Activated CD4-positive, alpha-beta T cell treated with anti-CD3 and anti-CD28 coated beads, Interleukin-2, amount 10 ng/mL, durations not matched to agents 7 days and 5 days (primary cell): ENCODE measurements at places on chromosomes 7 and 10. TPM values are rescaled to one million over a fixed set of nuclear protein-coding genes. Genes with fewer than 3 reads are reported as not detected.
A peak's percentile ranks its signal among the peaks of the same experiment; 100 is the strongest.

DNA sequence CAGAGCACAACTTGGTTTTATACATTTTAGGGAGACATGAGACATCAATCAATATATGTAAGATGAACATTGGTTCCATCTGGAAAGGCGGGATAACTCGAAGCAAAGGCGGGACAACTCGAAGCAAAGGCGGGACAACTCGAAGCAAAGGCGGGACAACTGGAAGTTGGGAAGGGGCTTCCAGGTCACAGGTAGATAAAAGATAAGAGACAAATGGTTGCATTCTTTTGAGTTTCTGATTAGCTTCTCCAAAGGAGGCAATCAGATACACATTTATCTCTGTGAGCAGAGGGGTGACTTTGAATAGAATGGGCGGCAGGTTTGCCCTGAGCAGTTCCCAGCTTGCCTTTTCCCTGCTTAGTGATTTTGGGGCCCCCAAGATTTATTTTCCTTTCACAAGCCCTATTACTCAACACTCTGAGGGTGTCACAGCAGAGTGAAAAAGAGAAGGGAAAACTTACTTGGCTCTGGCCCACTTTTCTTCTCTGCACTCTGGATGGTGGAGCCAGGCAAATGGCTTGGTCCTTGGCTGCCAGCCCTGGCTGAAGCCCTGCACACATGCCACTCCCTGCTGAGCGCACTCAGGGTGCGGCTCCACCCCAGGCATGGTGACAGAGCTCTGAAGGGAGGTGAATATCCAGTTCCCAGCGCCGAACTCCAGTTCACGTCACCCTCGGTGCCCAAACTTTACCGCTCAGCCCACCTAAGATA is 46.7 kb downstream of the PARD3 start:
- DNase-seq, result no peak

DNA sequence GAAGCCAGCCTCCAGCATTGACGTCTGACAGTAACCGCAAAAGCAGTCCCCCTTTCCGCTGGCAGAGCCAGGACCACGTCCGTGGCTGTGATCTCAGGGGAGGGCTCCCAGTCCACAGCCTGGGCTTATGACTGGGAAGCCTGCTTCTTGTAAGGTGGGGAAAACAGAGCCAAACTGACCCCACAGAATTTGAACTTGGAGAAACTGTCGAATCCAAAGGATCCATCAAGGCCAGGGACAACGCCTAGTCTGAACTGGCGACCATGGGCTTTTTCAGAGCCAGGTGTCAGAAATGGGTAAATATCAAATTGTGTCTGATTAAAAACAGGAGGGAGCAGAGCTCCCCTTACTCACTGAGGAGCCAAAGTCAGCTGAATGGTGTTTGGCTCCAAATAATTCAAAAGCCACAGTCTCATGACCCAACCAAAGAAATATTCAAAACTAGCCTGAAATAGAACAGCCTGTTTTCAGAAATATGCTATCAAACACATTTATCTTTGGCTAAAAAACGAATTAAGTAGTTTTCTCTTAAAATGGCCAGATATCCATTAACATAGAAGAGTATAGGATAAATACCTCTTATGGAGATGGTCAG is 751.4 kb upstream of the GALNT17 start:
- no peak for DNase-seq

DNA sequence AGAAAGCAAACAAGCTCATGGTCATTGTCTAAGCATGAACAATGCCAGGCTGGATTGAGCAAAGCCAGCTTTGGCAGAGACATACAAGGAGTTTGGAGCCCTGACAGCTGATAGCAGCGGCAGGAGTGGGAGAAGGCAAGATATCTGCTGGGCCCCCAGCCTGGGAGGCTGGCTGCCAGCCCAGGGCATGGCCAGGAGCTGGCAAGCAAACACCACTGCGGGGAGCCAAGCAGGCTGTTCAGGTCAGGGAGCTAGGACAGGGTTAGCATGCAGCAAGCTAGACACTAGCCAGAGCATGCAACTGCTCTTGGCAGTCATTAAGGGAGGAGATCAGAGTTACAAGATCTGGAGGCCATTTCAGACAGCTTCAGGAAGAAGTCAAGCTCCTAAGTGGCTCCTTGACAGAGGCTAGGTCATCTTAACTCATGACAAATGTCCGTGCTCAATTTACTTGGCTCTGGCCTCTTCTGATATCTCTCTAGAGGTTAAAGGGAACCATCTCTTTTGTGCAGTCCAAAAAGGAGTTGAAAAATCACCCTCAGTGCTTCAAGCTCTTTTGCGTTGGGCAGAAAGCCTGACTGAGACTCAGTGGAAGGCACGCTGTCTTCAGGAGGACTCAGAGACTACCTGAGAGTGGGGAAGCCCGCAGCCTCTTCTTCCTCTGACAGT is 436.8 kb upstream of the C7orf33 start:
- no peak for DNase-seq

- no peak for DNase-seq
These were observed 727.3 kb downstream of the AUTS2 start for GRCh38 chr7:70325509-70326101.

- no peak for DNase-seq
These were observed 132.9 kb downstream of the BICC1 start for GRCh38 chr10:58645416-58646146.

DNA sequence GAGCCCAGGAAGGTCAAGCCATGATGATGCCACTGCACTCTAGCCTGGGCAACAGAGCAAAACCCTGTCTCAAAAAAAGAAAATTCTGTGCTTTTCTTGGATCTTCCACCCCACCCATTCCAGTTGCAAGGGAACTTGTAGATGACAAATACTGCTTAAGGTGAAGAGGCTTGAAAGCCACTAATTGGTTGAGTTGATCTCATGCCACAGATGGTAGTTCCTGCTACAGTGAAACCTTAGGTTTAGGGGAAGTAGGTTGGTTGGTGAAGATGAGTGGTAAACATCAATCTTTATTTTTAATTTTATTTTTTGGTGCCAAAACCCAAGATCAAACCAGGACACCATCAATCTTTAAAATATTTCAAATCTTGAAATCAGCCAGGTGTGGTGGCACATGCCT is 2.9 kb upstream of the GDI2 start:
- DNase-seq, result no peak

GRCh38 chr10:17617031-17617911 is at the start of gene HACD1:
Gene HACD1, minus strand, starts transcription at chr10:17617374. Its CDS starts 35 bp downstream, at chr10:17617339.
- peak; percentile 51 for DNase-seq

GRCh38 chr7:70568674-70569334 is 563.1 kb upstream of the GALNT17 start:
- DNase-seq, result no peak

DNA sequence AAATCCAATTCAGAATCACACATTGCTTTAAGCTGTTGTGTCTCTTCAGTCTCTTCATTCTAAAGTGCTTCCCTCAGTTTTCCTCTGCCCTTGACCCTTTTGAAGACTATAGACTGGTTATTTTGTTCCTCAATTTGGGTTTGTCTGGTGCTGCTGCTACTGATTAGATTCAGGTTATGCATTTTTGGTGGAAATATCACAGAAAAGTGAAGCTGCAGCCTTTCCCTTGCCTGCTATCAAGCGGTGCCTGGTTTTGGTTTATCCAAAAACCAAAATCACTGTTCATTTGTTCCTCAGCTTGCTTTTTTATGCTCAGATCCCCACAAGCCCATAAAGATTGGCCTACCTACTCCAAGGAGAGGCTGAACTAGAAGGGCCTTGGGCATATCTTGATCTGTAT is 55.2 kb downstream of the ELMO1 start:
- DNase-seq, result no peak

GRCh38 chr10:80896959-80897358 is 359.3 kb downstream of the SH2D4B start:
- DNase-seq, result no peak

DNA sequence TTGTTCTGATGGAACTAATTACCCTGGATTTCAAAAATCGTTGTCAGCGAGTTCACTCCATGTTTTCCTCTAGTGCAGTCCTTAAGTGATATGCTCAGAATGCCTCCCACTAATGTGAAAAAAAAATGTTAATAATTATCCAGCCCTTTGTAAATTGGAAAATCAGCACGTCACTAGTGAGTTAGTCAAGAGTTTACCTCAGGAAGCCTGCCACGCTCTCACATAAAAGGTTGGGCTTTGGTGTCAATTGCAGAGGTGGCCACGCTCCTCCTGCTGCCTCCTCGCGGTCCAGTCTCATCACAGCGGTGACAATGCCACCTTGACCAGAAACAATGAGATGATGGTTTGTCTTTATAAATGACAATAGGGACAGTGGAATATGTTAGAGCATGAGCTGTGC is 22.5 kb downstream of the UPP1 start:
- DNase-seq, result no peak

- no peak for DNase-seq
These were observed 84.6 kb downstream of the XPNPEP1 start for GRCh38 chr10:109838592-109839244.

GRCh38 chr10:5584895-5585516 is 60.2 kb downstream of the CALML3 start:
- no peak for DNase-seq

- DNase-seq, result no peak
These were observed 14.6 kb downstream of the ZCWPW1 start for GRCh38 chr7:100413889-100414288.

DNA sequence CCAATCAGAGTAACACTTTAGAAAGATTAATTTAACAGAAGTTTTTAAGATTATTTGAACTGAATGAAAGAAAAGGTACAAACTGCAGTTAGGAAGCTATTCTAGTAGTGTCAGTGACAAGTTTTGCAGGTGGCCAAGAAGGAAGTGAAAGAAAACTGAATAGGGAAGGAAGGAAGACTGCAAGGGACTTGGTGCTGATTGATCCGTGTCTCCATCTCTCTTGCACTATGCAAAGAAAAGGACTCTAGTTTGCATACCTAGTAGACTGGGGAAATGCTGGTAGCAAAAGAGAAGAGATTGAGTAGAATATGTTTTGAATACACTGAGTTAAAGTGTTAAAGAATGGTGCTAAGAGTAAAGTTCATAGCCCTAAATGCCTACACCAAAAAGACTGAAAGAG is 33.0 kb downstream of the OR6V1 start:
- DNase-seq, result no peak

DNA sequence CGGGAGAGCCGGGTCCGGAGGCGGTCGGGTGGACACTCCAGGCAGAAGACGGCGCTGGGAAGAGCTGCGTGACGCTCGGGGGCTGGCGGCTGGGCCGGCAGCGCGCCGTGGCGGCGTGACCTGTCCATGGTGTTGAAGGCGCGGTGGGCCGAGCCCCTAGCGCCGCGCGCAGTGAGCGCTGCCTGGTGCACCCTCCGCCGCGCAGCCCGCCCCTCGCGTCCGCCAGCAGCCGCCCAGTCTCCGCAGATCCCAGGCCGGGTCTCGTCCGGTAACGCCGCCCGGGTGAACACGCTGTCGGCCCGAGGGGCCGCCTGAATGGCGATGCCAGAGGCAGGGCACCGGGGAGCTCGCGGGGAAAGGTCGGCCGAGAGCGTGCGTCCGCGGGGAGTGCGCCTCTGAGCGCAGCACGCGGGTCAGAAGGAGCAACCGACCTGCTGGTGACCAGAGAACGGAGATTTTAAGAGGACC is 657 bp upstream of the TMEM178B start:
- DNase-seq, result no peak

- DNase-seq, result no peak
These were observed 45.6 kb downstream of the TPST1 start for GRCh38 chr7:66250711-66251110.

DNA sequence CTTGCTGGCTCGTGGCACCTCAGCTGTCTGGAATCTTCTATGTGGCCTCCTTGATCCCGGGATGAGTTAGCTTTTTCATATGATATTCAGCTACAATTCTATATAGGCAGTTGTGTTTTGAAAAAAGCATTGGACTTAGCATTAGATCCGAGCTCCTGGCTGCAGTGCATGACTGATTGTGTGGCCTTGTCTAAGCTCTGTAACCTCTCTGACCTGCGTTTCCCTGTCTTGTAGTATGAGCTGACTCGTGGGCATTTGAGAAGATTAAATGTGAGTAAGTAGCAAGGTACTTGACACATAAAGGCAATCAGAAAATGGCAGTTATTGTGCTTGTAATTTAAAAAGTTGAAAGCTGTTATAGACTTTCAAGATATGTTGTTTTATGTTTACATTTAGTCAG is 85.9 kb downstream of the CCNY start:
- no peak for DNase-seq

- no peak for DNase-seq
These were observed 59.2 kb downstream of the ANLN start for GRCh38 chr7:36448781-36449379.

DNA sequence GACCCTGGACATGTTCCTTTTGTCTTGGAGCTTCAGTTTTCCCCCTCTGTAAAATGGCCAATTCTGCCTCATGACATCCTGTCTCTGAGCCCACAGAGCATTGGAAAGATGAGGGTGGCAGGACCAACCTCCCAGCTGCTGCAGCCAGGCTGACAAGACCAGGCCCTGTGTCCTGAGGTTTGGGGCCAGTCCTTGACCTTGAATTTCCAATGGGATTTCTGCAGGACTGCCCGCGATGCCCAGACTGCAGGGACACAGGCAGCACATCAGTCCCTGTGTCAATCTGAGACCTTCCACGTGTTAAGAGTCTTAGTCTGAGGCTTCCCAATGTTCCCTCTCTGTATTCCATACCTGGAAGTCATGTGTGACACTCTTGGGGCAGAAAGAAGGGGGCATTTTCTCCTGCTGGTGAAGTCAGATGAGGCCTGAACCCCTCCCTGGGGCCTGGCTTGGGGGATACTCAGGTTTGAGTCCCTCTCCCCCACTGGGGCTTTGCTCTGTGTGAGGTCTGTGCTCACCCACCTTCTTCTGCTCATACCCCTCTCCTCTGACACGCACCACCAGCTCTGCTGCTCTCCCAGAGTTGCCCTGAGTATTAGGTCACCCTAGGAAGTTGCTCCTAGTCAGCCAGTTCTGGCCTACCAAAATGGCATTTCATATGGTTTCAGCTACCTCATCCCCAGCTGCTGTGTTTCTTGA is 79.2 kb downstream of the ADCY1 start:
- DNase-seq, result no peak

- DNase-seq, result no peak
These were observed 43.9 kb downstream of the FOXK1 start for GRCh38 chr7:4725850-4726450.

Gene SLC39A12
- not detected for total RNA-seq

Gene OPN4
- total RNA-seq, result not detected

Gene FOXP2
- not detected for total RNA-seq

Gene KLF14
- not detected for total RNA-seq

Gene OR2A42
- total RNA-seq, result 0.04 TPM

Gene UPK3B
- total RNA-seq, result 1.3 TPM

Gene SAMD9
- 67.3 TPM for total RNA-seq

Gene CALHM3
- 0.17 TPM for total RNA-seq

Gene KCP
- 0.10 TPM for total RNA-seq

Gene MSMB
- total RNA-seq, result not detected
